ENCODE measurements at places on chromosomes 7 and 10.

DNA sequence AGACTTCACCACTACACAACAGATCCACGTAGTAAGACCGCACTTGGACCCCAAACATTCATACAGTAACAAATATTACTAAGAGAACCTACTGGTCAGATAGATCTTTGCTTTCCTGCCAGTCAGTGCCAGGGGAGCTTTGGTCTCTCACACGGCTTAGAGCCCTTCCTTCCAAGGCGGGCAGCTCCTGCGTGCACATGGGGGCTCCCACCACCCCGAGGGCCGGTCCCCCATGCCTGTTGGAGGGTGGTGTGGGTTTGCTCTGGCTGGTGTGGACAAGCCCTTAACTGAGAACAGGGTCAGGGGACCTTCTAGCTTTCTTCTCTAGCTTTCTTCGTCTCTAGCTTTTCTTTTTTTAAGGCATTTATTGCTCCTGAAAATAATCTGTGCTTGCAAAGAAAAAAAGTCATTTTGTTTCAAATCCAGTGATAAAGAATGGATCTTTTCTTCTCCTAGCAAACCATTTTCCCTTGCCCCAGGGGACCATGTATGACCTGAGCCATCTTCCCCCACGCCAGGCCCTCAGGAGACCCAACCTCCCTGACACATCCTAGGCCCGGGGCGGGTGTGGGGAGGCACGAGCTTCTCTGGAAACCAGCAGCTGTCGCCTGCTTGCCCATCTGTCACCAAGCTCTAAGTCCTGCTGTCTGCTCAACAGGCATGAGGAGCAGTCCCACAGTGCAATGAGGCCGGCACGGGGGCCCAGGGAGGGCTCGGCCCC is 591.1 kb downstream of the PTPRN2 start:
- no peak for DNase-seq

DNA sequence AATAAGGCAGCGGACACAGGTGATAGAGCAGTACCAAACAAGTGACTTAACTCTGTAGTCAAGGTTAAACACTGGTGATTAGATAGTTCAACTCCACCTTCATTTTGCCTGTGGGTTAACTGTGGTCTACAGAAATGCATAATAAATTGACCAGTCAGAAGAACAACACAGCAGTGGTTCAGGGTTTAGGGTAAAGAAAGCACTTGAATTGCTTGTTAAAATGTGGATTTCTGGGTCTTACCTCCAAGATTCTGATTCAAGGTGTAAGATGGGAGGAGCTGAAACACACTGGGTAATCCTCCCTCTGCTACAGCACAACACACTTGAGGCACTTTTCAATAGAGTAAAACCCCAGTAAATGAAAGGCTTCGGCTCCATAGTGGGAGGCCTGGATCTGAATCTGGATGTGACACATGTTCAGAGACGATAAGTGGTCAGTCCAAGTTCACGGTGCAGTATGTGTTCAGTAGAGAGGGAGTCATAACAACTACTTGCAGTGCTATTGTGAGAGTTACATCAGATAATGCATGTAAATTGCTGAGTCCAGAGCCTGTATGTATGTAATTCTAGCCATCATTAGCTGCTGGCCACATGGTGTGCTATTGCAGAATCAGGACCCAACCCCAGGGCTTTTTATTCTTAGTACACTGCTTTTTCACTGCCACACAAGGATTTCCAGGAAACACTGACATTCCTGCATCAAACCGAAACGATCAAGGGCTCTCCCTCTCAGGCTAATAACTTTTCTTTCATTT is 141.7 kb downstream of the SORCS1 start:
- no peak for DNase-seq

- DNase-seq = peak; percentile 40
Measured at GRCh38 chr7:25859412-25860274, 292.4 kb upstream of the NFE2L3 start.

GRCh38 chr7:90570373-90570959 is 25.7 kb upstream of the CDK14 start:
- DNase-seq = no peak

- no peak for DNase-seq
Measured at GRCh38 chr10:49324711-49325110, 25.7 kb downstream of the C10orf71 start.
